ENCODE measurements at places on chromosomes 5 and 9.
A peak's percentile ranks its signal among the peaks of the same experiment; 100 is the strongest.

- DNase-seq, result no peak
These were observed 249.2 kb upstream of the ANKRD55 start for GRCh38 chr5:56482363-56482762.

- DNase-seq, result no peak
These were observed 32.5 kb upstream of the GNA14 start for GRCh38 chr9:77680581-77680980.

DNA sequence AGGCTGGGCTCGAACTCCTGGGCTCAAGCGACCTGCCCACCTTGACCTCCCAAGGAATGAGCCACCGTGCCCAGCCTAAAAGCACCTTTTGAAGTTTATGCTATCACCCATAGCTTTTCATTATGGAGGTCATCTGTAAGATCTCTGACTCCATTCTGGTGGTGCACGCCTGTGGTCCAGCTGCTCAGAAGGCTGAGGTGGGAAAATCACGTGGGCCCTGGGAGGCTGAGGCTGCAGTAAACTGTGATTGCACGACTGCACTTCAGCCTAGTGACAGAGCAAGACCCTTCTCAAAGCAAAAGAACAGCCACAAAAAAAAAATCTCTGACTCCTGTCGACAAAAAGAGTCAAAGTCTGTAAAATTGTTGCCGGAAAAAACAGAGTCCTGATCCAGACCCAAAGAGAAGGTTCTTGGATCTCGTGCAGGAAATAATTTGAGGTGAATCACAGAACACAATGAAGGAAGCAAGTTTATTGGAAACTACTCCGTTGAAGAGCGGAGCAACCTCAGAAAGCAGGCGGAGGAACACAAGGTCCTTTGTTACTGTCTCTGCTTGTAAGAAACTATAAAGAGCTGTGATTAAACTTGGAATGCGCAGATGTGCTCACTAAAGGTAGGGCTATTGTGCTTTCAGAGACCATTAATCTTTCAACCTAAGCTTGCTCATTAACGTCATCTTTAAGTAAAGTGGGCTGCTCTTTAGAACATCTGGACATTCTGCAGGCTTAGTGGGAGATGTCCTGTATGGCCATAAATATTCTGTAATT is 2.0 kb upstream of the HAUS6 start:
- no peak for DNase-seq

DNA sequence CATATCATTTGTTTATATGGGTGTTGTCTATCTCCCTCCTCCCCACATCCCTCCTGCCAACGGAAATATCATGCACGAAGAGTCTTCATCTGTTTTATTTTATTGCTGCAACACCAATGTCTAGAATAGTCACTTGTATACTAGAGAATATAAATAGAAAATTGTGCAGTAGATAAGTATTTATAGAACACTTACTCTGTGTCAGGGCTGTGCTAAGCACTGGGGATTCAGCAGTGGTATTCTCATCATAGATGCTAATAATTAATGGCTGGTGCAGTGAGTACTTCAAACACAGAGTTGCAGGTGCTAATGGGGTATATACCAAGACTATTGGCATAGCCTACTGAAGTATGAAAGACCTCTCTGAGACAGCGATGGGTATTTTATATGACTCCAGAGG is 353.5 kb upstream of the CDH6 start:
- DNase-seq, result no peak

- no peak for DNase-seq
These were observed 591.4 kb downstream of the CCDC171 start for GRCh38 chr9:16143947-16144890.

DNA sequence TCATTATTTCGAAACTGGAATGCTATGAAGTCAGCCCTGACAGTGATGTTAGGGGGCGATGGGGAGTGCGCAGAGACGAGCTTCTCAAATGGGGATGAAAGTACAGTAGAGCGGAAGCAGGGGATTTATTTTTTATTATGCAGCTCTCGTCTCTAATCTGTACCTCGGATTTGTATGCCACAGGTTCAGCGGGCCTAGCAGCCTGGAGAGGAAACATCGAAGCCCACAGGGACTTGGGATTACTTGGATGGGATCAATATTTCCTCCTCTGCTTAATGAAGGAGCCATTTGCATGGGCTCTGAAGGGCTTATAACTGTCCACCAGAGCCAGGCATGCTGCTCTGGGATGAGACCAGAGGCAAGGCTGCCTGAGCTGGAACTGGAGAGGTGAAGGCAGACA is 133.5 kb upstream of the RAPGEF1 start:
- no peak for DNase-seq

GRCh38 chr5:115542086-115542485 is 2.5 kb downstream of the FEM1C start:
- DNase-seq, result no peak

DNA sequence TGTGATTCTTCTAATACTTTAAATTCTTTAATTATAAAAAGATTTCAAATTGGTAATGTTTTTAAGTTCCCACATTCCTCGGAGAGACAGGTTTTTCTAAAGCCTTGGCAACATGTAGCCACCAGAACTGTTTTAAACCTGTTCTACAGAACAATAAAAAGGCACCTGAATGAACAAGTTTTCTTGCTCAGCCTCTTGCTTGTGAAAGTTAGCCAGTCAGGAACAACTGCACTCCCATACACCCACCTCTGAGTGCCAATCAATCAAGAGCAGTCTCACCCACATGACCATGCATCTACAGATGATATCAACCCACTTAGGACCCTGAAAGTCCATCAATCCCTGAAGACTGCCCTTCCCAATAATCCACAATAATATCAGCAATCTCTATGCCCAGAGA is 62.3 kb downstream of the AP3B1 start:
- no peak for DNase-seq

DNA sequence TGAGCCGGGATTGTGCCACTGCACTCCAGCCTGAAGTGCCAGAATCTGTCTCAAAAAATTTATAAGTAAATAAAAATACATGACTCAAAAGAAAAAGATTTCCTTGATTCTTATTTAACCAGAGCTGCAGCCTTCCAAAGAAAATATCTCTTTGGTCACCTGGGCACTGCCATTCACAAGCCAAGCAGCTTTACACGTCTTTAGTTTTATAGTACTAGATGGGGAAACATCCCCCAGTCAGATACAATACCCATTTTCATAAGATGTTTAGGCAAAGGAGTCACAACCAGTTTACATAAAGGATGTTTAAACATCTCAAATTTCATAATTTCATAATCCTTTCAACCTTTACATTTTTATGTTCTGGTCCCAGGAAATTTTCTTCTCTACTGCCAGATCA is 13.7 kb upstream of the OXCT1 start:
- DNase-seq, result no peak

GRCh38 chr5:132134384-132134783 is 60.8 kb downstream of the CSF2 start:
- no peak for DNase-seq

- DNase-seq, result no peak
These were observed 3.6 kb downstream of the FBXO38 start for GRCh38 chr5:148387325-148387724.

DNA sequence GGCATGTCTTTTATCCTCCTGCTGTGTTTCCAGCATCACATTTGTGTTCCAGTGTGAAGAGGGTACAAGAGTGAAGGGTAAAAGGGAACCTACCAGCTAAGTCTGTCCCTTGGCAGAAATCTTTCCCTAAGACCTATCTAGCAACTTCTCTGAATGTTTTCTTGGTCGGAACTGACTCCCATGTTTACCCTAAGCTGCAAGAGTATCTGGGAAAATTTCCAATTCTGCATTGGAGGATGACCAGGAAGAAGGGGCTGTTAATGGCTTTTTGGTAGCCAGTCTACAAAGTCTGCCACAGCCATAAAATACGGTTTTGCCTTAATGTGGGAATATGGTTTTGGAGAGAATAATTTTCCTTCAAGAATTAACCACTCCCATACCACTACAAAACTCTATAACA is 75.1 kb downstream of the MAST4 start:
- no peak for DNase-seq

DNA sequence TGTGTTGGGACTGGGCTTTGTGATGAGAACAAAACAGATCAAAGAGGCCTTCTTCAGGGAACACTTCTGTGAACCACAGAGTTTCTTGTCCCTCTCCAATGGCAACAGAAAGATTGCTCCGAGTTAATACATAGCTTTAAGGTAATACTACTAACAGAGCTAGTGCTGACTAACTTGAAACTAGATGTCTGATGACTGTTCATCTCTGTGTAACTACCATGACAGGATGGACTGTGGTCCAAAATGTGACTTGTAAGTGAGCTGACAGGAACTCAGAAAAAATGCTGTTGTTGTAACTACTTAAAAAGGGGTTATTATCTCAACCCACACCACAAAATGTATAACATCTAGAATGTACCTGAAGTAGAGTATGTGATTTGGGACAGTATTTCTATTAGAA is 630.2 kb upstream of the DMAC1 start:
- no peak for DNase-seq

- DNase-seq, result no peak
These were observed 8.3 kb downstream of the N4BP3 start for GRCh38 chr5:178121391-178122276.

GRCh38 chr5:147454996-147455677 is 54.7 kb downstream of the DPYSL3 start:
- no peak for DNase-seq

GRCh38 chr9:109436071-109436470 is 62.0 kb downstream of the PTPN3 start:
- no peak for DNase-seq

GRCh38 chr9:82764061-82764668 is 298.8 kb downstream of the RASEF start:
- no peak for DNase-seq

DNA sequence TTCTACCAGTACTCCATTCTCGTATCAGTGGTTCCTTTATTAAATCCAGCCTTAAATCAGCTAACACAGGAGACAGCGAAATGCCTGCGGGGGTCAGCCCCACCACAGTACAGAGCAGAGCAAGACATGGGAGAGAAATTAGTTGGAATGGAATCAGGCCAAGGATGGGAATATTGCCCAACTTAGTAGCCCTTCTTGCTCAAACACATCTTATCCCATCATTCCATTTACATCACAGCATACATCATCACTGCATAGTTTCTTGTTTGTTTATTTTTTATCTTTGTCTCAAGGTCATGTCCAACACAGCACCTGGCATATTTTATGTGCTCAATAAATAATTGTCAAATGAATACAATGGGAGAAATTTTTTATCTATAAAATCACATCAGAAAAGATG is 34.3 kb upstream of the DAB2 start:
- no peak for DNase-seq

- no peak for DNase-seq
These were observed 2.3 kb downstream of the WHRN start for GRCh38 chr9:114503009-114503408.

GRCh38 chr9:90000925-90001324 is 396.1 kb downstream of the GADD45G start:
- no peak for DNase-seq

DNA sequence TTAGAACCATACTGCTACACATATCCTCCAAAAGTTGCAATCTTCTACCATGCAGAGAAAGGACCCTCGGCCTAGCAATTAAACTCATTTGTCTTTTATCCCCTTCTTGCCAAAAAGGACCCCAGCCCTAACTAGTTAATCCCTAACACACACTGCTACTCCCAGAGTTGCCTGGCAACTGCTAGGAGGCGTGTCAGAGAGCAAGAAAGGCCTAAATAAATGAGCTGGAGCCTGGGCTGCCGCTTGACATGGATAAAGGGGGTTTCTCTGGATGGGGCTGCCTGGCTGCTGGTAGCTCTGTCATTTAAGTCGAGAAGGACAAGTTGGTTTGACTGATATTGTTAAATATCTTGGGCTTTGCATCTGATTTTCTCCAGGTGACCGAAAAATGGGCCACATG is 194.8 kb downstream of the CRB2 start:
- peak; percentile 28 for DNase-seq

DNA sequence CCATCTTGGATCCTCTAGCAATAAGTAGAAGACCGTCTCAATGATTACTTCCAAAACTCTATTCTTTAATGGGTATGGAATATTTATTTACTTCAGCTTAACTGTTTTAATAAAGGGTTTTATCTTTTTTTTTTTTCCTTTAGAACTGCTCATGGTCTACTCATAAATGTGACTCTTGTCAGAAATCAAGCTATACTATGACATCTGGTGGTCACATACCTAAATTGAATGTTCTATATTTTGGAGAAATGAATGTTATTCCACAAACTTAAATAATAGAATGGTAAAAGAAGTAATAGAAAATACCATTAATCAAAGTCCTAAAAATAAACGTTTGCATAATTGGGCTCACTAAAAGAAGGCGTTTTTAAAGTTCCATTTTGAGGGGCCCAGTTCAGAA is 131.2 kb upstream of the PLCXD3 start:
- DNase-seq, result no peak

DNA sequence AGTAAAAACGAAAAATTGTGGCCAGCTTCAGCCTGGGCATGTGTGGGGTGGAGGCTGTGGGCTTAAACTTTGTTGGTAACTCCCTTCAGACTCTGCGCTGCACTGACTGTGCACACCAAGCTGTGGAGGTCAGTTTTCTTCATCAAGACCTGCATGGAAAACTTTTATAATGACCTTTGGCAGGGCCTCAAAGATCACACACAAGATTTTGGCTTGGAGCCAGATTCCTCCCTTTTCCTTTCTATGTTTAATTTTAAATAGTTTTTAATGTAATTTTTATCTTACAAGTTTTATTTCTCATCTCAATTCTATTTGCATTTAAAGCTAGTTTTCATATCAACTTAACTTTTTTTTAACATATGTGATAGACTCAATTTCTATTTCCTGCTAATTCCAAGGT is 1211.1 kb upstream of the CDH18 start:
- no peak for DNase-seq
